Bronchial epithelial cell (primary cell): ENCODE measurements at places on chromosomes 11 and 22. TPM values are rescaled to one million over a fixed set of nuclear protein-coding genes. Genes with fewer than 3 reads are reported as not detected.

GRCh38 chr11:131198161-131199014 lies 172.0 kb upstream of the NTM start:
- DNase-seq, result no peak

DNA sequence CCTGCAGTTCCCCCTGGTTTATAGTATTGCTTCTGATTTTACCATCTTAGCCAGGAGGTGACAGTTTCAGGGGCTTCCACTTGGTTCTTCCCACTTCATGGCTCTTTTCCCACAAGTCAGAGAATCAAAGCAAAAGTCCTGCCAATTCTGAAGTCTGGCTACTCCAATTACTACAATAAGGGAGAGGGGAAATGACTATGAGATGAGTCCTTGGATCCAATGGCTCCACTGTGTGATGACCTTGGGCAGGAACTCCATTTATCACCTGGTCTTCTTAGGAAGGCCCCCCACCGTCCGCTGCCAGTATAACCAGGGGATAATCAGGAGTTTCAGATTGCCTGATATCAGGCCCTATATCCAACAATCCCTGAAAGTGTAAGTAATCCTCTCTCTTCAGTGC lies 31.6 kb upstream of the CCND1 start:
- no peak for DNase-seq

DNA sequence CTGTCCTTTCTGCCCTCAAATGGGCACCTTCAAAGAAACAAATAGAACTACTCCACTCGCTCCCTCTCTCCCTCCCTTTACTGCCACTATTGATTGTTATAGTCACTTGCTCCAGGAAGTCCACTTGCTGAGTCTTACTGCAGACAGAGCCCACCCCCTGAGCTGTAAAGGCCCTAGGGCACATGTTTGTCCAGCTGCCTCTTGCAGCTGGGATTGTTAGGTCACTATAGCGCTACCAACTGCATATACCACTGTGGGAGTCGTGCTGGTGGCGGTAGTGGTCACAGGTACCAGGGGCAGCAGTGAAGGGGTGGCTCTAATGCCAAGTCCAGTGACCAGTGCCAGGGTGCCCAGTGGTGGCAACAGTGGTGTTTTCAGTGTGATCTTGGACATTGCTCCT lies 4.4 kb upstream of the SREBF2 start:
- no peak for DNase-seq

GRCh38 chr22:23159291-23159630 lies 14.0 kb downstream of the RAB36 start:
- no peak for DNase-seq

The OR8D4 gene
- not detected in 2 replicates for total RNA-seq
